ENCODE measurements at places on chromosomes 1 and 21. TPM values are rescaled to one million over a fixed set of nuclear protein-coding genes. Genes with fewer than 3 reads are reported as not detected.

The TFF3 gene
- total RNA-seq, result not detected

The DPH5 gene
- 32.0 TPM for total RNA-seq

The GUCA2A gene
- total RNA-seq, result not detected

The MIXL1 gene
- not detected for total RNA-seq

The KCND3 gene
- 1.3 TPM for total RNA-seq

The NPL gene
- total RNA-seq, result 3.5 TPM
